Nucleus accumbens (tissue), 56 donors: ENCODE measurements at places on chromosomes 2 and 18.

- peak; percentile 66 for DNase-seq
Measured at GRCh38 chr2:230864605-230865306, at the start of gene ITM2C. ITM2C (plus strand) TSS chr2:230864942; CDS start chr2:230865026, 84 bp downstream.

DNA sequence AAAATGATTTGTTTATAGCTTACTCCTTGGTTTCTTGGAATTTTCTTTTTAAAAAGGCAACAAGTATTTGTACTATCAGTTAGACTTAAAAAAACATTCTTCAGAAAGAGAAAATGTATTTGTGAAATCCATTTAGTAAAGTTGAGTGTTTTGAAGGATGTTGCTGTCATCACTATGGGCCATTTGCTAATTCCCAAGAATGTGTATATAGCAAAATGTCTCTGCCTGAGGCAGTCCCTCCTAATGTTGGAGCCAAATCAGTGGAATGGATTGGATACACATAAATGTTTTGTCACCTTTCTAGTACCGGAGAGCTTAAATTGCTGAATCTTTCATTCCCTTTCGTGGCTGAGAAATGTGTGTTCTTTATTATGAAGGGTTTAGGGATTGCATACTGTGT lies 890.2 kb upstream of the ZEB2 start:
- DNase-seq: no peak

DNA sequence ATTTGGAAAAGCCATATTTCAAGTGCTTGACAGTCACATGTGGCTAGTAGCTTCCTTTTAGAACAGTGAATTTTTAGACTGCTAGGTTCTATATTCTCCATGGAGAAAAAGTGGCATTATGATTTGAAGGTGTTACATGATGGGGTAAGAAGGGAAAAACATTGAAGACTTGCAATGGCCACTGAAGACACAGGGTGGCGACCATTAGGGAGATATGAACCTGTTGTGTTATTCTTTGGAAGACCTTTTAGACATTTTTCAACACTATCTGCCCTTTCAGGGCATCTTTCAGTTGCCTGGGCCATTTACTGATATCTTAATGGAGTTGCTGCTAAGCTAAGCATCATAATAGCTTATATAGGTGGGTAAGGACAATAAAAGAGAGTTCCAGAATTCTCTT lies 1387.2 kb downstream of the SUCLG1 start:
- no peak for DNase-seq

- DNase-seq: no peak
Measured at GRCh38 chr2:183519371-183520056, 395.3 kb downstream of the NUP35 start.

DNA sequence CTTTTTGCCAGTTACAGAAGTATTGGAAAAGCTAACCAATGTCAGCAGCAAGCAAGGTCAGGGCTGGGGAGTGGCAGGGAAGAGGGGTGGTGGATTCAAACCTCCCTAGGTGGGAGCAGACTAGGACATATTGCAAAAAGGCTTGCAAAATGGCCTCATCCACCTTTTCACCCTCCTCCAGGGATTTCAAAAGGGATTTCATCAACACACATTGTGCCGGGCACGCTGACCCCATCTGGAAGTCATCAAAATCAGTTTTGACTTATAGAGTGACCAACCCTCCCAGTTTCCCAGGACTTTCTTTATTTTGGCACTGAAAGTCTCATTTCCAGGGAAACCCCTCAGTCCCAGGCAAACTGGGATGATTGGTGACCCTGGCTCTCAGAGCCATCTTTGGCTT lies 94.7 kb downstream of the BIN1 start:
- no peak for DNase-seq

DNA sequence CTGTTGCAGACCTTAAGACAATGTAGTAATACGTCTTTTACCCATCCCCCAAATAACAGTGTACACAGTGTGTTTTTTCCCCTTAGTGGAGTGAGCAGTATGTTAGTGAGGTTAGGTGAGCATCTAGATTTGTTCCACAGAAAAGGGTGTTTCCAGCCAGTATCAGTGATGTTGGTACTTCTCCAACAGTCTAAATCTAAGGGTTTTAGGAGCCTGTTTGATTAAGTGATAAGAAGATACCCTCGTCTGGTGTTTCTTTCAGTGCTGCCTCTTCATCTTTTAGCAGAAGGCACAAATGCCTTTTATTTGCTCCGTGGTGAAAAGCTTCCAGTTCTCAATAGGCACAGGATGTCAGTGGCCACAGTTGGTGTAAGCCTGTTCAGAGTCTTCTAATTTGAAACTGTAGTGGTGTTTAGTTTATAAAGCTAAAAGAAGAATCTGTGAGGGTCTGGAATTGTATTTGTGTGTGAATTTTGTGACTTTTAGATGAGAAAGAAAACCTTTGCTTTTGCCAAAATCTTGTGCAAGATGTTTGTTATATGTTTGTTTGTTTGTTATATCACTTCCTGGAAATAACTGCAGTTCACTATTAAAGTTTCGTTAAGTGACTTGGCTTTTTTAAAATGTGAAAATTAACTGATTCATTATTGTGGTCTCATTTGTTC lies 71.2 kb downstream of the MAP4K4 start:
- no peak for DNase-seq

GRCh38 chr2:109428281-109428680 lies 185.5 kb downstream of the SEPTIN10 start:
- no peak for DNase-seq

DNA sequence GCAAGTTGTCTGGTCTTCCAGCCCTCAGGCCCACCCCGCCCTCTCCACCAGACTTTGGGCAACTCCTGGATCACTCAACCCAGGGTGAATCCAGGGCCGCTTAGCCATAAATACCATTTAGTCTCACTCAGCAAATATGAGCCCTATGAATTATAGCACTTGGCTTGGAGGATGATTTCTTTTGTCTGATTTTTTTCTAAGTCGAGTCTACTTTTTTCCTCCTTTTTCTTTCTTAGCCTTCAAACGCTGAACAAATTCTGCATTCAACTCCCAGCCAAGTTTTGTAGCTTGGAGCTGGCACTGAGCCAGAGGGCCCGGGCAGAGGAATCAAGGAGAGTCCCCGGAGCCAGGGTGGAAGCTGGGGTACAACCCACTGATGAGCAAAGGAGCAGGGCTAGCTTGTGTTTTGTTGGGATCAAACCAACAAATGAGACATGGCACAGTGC lies 48.7 kb downstream of the SERTAD2 start:
- no peak for DNase-seq

DNA sequence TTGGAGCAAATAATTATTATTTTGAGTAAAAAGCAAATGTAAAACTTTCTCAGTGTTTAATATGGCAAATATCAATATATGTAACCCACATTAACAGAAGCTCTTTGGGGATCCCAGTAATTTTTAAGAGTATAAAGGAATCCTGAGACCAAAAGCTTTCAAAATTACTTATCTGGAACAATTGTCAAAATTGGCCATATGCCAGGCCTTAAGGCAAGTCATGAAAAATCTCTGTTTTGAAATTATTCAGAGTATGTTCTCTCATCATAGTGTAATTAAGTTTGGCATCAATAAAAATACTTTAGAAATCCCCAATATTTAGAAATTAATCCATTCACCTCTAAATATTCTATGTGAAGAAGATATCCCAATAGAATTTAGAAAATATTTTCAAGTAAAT lies 225.3 kb upstream of the ARL4C start:
- no peak for DNase-seq

DNA sequence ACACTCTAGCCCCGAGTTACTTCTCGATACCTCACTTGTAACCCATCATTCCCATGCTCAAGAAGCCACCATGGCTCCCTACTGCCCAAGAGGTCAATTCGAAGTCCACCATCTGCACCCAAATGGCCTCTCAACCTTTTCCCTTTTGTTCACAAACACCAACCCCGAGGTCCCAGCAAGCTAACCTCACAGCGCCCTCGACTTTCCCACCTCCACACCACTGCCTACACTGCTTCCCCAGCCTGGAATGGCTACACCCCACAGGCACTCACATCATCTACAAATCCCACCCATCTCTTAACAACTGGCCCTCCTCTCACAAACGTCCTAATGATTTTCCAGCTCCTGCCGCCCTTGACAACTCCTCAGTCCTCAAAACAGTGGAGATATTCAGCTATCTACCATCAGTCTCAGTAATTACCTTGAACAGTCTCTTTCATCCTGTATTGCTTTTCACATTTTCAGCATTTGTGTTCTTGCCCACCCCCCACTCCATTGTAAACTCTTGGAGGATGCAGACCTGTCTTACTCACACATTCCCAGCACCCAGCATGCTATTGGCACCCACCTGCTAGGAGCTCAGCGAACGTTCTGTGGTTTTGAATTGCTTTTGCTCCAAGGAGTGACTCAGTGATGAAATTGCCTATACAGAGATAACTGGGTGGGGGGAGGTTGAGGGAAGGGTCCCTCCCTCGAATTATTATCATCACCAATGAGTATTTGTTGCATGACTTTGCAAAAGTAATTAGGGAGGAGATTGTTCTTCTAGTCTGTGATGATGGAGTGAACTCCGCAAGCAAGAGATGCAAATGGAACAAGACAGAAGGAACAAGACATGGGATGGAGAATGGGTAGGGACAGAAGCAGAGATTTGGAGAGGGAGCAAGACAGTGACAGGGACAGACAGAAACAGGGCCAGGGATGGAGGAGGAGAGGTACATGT lies 106.8 kb downstream of the CYP26B1 start:
- DNase-seq: no peak

DNA sequence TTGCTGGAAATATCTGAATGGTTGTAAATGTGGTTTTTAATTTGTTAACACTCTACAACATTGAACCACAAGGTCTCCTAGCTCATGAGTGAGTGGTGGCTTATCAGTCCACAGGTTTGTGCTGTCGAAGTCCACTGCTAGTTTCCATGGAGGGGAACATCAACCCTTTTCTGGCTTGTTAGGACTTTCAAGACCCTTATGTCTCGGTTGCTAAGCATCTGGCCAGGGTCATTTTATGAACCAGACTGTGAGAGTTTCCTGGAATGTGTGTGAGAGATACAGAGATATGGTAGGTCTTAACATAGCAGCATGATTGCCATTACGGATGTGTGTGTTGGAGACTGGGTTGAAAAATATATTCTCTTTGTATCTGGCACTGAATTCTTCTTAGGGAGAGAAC lies 36.9 kb downstream of the KCNE4 start:
- no peak for DNase-seq

GRCh38 chr2:199457147-199458008 lies at the start of gene SATB2:
SATB2 (minus strand) TSS chr2:199457939; CDS start chr2:199456037, 1,902 bp downstream.
- no peak for DNase-seq

DNA sequence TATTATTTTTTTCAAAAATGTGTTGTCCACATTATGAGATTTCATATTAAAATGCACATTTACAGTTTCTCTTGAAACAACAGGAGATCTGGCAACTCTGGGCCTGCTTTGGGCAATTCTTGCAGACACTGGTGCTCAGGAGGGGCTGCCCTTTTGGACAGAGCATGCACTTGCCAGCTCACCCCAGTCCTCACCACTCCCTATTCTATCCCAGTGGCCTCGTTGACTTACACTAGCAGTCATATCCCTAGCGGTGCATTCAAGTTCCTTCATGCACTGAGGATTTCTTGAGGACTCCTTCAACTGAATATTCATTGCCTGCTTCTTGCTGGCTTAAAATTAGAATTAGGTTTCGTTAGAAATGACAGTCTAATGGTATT lies 87.9 kb upstream of the FHL2 start:
- DNase-seq: no peak

- DNase-seq: no peak
Measured at GRCh38 chr2:37833423-37833822, 91.7 kb upstream of the RMDN2 start.
